ENCODE measurements at places on chromosomes 5 and 9. TPM values are rescaled to one million over a fixed set of nuclear protein-coding genes. Genes with fewer than 3 reads are reported as not detected.
A peak's percentile ranks its signal among the peaks of the same experiment; 100 is the strongest.

The CDH9 gene
- not detected for total RNA-seq

The C1QTNF2 gene
- total RNA-seq, result 0.44 TPM

The ESM1 gene
- total RNA-seq, result not detected

The MLANA gene
- total RNA-seq, result not detected

The ZNF169 gene
- total RNA-seq, result 21.6 TPM

The GFRA3 gene
- total RNA-seq, result not detected

The SLC22A4 gene
- total RNA-seq, result 1.3 TPM

The GRM6 gene
- total RNA-seq, result not detected

The LRRC19 gene
- not detected for total RNA-seq

The STRBP gene
- 37.0 TPM for total RNA-seq

The RLN2 gene
- total RNA-seq, result 6.9 TPM

The GABRA6 gene
- not detected for total RNA-seq

The CDH6 gene
- total RNA-seq, result 3.9 TPM

DNA sequence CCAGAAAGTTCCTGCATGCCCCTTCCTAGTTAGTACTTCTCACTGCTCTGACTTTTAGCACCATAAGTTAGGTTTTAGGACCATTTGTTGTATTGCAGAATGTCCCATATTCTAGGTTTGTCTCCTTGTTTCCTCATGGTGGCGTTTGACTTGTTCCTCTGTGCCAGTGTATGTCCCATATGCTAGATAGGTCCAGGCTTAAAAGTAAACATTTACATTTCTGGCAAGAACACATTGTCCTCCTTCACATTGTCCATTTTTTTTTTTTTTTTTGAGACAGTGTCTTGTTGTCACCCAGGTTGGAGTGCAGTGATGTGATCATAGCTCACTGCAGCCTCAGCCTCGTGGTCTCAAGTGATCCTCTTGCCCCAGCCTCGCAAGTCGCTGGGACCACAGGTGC lies 15.4 kb downstream of the TBC1D13 start:
- H3K27ac ChIP-seq, result no peak overlapping the region
- peaks cover 4% of the 10 kb centered on the region for H3K36me3 ChIP-seq
- H3K27me3 ChIP-seq, result no peaks in the 10 kb centered on the region

- H3K27ac ChIP-seq, result peak within 1 kb of the TSS; percentile 77
- H3K4me1 ChIP-seq, result peaks cover 4% of the 10 kb centered on the region
- H3K27me3 ChIP-seq, result peaks cover 2% of the 10 kb centered on the region
- peak; percentile 95 for DNase-seq
- no peaks in the 10 kb centered on the region for H3K36me3 ChIP-seq
- peak within 1 kb of the TSS; percentile 25 for H3K4me3 ChIP-seq
Observed at GRCh38 chr5:173327948-173328843, at the start of gene STC2. STC2 (minus strand) TSS chr5:173328414; CDS start chr5:173328193, 221 bp downstream.

GRCh38 chr5:78667461-78668103 lies 19.0 kb upstream of the LHFPL2 start:
- no peaks in the 10 kb centered on the region for H3K4me1 ChIP-seq
- no peaks in the 10 kb centered on the region for H3K27me3 ChIP-seq
- no peak for DNase-seq
- no peak overlapping the region for H3K4me3 ChIP-seq
- H3K27ac ChIP-seq, result no peak overlapping the region

DNA sequence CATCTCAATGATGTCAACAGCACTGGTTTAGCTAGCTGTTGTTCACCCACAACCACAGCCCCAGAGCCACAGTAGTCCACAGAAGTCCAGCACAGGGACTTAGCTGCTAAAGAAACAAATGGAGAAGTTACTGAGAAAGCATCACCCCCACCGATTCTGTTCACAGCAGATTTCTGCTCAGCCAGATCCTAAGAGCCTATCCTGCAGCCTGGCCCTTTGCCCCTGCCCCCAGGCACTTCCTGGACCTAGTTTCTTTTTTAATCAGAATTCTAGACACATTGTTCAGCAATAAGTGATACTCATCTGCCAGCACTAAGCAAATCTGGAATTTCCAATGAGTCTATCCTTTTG lies 7.4 kb downstream of the B4GALT1 start:
- peak overlapping the region; percentile 38 for H3K4me3 ChIP-seq
- H3K4me1 ChIP-seq, result peaks cover 74% of the 10 kb centered on the region
- peak; percentile 60 for DNase-seq
- H3K27ac ChIP-seq, result peak overlapping the region; percentile 99
- H3K36me3 ChIP-seq, result no peaks in the 10 kb centered on the region
- H3K27me3 ChIP-seq, result no peaks in the 10 kb centered on the region

GRCh38 chr9:82299870-82300269 lies 311.3 kb downstream of the SPATA31D1 start:
- no peaks in the 10 kb centered on the region for H3K4me1 ChIP-seq
- DNase-seq, result no peak
- H3K4me3 ChIP-seq, result no peak overlapping the region
- no peaks in the 10 kb centered on the region for H3K36me3 ChIP-seq
- no peak overlapping the region for H3K27ac ChIP-seq

DNA sequence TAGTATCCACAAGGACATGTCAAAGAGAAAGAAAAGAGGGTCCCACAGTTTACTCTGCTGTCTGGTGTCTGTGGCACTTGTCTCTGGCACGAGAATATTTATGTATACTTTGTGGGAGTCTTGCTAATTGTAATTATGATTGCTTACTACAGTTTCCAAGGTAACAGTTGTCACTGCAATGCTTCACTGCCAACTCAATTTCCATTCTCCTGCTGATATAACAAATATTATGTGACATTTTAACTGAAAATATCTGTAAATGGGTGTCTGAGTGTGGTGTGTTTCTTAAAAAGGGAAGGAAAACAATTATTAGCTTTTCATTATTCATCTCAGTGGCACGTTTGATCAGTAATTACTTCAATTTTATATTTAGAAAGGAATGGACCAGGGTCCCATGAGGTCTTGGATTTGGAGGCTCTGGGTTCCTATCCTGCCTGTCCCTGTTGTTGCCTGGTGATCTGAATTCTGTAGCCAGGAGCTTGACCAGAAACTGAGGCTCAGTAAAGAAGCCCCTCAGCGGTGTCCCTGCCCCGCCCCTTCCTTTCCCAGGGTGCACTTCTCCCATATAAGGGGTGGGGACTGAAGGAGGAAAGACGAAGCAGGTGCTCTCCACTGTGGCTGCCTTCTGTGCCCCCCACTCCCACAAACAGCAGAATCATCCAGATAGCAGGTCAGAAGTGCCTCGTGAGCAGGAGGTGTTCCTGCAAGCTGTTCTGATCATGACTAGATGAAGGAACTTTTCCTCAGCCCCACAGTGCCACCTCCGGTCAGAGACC lies 137.3 kb upstream of the KIF2A start:
- no peaks in the 10 kb centered on the region for H3K4me1 ChIP-seq
- no peak for DNase-seq
- H3K27me3 ChIP-seq, result no peaks in the 10 kb centered on the region
- H3K4me3 ChIP-seq, result no peak overlapping the region
- H3K36me3 ChIP-seq, result no peaks in the 10 kb centered on the region
- no peak overlapping the region for H3K27ac ChIP-seq

DNA sequence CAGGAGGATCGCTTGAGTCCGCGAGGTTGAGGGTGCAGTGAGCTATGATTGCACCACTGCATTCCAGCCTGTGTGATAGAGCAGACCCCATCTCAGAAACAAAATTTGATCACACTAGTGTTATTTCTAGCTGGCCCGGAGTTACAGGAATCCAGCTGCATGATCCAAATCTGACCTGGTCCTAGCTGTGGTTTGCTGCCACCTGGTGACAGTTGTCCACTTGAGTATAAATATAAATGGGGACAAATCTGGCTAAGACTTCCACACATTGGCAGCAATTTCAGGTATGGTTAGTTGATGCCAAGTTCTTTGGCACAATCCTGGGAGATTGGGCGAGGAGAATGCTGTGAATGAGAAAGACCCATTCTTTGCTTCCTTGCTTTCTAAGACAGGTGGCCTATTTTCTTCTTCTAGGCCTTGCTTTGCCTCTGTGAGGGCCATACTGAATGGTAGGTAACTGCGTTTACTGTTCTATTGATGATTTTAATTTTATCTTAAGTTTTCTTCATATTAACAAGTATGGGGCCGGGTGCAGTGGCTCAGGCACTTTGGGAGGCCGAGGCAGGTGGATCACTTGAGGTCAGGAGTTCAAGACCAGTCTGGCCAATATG lies 35.4 kb downstream of the UBE2R2 start:
- H3K36me3 ChIP-seq, result no peaks in the 10 kb centered on the region
- H3K27ac ChIP-seq, result peak overlapping the region; percentile 14
- no peaks in the 10 kb centered on the region for H3K4me1 ChIP-seq
- DNase-seq, result peak; percentile 82

GRCh38 chr5:56126487-56127179 lies 106.5 kb downstream of the ANKRD55 start:
- H3K36me3 ChIP-seq, result no peaks in the 10 kb centered on the region
- H3K4me3 ChIP-seq, result no peak overlapping the region
- no peak overlapping the region for H3K27ac ChIP-seq
- no peaks in the 10 kb centered on the region for H3K4me1 ChIP-seq

GRCh38 chr9:131056781-131057506 lies 39.4 kb upstream of the AIF1L start:
- H3K27ac ChIP-seq, result no peak overlapping the region
- H3K4me3 ChIP-seq, result no peak overlapping the region
- DNase-seq, result no peak
- H3K27me3 ChIP-seq, result no peaks in the 10 kb centered on the region

DNA sequence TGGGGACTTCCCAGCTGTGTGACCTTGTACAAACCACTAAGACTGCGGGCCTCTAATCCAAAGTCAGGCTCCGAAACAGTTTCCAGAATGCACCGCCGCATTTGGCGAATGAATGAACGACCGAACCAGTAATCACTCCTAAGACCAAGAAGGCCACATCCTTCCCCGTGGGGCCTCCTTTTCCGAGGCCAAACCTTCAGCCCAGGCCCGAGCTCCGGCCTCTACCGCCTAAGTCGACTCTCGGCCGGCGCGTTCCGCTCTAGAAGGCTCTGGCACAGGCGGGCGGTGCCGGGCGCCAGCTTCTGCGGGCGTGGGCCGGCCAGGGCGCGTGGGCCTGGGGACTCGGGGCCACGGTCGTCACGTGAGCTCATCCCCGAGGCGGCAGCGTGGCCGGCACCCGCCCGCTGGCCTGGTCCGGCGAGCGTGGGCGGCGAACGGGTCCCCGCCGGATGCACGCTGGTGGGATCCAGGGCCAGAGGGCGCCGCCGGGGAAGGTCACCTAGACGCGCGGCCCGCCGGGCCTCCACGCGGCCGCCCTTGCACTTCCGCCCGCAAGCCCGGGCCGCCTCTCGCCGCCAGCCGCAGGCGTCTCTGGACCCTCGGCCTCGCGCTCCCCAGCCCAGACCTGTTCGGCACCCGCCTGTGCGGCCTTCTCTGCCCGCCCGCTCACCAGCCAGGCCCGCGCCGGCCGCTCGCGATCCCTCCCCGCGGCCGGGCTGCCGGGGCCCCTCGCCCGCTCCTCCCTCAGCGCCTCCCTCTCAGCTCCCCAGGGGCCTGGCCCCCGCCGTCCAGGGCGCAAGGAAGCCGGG lies 754 bp downstream of the VDAC1 start:
- H3K36me3 ChIP-seq, result no peaks in the 10 kb centered on the region
- no peaks in the 10 kb centered on the region for H3K27me3 ChIP-seq

DNA sequence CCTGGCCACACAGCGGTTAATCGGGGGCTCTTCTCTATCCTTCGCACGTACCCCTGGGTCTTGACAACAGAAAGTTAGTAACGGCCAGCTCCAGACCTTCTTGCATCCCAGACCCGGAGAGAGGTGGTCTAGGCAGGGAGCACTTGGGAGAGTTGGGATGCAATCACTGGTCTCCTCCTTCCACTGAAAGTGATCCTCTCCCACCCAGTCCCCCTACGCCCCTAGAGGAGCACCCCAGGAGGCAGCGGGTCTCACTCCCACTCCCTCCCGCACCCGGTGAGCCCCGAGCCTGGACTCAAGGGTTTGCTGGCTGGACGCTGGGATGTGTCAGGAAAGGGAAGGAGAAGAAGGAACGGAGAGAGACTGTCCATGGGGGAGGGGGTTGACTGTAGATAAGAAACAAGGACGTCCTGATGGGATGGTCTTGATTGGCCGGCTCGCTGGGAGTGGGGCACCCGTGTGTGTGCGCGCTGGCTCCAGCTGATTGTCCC lies 2.0 kb downstream of the RORB start:
- no peak for DNase-seq
- peak overlapping the region; percentile 58 for H3K4me3 ChIP-seq
- no peaks in the 10 kb centered on the region for H3K27me3 ChIP-seq
